ENCODE measurements at places on chromosomes 6 and 20.

- DNase-seq = peak; percentile 48
Measured at GRCh38 chr6:107532706-107533105, 42.8 kb downstream of the SOBP start.

DNA sequence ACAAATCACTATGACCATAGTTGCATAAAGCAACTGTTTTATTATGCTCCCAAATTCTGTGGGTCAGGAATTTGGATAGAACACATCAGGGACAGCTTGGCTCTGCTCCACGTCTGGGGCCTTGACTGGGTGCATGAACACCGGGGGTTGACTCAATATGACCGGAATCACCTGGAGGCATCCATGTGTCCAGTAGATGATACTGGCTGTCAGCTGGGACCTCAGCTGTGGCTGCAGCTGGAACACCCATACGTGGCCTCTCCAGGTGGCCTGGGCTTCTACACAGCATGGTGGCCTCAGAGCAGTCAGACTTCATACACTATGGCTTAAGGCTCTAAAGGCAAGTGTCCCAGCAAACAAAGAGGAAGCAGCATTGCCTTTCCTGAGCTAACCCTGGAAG lies 113.4 kb downstream of the NRN1 start:
- no peak for DNase-seq

GRCh38 chr20:53833333-53834061 lies 236.9 kb downstream of the BCAS1 start:
- no peak for DNase-seq

DNA sequence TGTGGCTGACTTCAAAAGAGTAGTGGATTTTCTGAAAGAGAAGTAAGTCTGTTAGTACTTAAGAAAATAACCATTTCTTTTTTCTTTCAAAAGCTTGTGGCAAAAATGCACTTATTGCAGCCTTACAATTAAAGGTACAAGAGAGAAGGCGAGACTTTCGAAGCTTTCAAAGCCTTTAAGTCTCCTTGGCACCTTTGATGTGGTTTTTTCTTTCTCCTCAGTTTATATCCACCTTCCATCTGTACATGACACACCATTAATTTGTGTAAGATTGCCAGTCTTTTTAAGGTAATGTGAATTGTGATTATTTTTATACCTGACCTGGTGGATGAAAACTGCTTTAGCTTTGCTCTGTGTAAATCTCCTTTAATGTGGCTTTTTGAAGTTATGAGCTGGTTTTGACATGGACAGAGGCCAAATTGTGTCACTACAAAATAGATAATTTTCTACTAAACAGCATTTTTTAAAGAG lies 466.1 kb downstream of the CDKAL1 start:
- DNase-seq = no peak

GRCh38 chr6:53811082-53811481 lies 16.3 kb downstream of the LRRC1 start:
- DNase-seq = no peak

DNA sequence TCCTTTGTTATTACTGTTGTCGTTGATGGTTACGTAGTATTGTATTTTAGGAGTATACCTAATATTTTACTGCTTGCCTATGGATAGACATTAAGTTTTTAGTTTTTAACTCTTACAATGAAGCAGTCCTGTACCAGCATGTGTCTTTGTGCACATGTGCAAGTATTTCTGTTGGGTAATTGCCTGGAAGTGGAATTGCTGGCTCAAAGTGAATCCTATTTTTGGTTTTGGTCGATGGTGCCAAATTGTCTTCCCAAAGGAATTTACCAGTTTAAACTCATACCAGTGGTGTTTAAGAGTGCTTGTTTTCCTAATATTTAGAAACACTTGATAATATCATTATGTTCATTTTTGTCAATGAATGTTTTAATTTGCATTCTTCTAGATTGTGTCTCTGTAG lies 75.5 kb downstream of the ANKS1A start:
- no peak for DNase-seq

DNA sequence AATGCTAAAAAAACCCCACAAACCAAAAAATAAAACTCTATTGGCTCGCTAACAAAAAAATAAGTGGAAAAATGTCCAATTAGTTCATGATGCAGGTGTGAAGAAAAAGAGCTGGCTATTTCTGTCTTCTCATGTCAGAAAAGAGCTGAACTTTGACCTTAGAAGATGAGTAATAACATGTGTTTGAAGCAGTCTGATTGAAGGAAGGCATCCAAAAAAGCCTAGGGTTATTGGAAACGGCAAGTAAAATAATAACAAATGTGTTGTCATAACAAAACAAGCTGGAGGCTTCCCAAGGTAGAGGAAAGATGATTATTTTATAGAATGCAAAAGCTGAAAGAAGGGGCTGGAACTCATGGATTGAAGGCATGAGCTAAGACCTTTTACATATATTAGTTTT lies 94.4 kb upstream of the FAM184A start:
- no peak for DNase-seq

DNA sequence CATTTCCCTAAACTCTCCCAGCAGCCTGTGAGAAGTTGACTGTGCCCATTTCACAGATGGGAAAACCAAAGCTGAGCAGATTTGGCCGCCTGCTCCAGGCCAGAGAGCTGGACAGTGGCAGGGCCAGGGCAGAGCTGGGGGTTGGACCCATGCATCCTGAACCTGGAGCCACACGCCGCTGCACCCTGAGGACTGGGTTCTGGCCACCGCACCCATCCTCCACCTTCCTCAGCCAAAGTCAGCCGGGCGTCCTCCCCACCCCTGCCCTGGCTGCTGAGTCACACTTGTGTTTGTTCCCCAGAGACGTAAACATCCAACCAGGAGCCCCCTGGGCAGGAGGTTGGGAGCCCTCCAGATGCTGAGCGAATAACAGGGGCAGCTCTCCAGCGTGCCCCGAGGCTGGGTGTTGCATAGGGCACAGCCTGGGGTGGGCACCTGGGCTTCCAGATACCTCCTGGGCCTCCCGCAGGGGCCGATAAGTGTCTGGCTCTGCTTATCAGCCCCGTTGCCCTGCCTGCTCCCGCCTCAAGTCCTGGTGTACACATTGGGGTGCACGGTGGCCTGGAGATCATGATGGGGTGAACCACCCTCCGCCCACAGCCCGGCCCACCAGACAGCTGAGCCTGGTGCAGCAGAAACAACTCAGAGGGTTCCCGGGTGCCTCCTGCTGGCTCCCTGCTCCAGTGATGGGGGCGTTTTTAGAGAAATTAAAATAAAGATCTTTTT lies 23.8 kb downstream of the RBM38 start:
- DNase-seq = no peak

DNA sequence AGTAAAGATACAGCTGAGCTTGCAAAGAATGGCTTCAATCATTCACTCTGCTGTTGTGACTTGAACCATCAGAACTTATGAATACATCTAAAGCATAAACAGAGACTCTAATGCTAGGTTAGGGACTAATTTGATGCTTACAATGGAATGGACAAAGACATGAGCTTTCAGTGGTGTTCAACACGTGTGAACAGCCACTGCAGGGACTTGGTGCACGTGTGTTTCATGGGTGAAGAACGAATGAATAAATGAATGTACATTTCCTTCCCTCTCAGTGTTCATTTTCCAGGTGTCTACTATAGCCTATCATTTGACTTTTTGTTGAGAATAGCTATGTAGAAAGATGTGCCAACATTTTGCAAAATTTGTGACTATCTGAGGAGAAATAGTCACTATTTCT lies 98.3 kb downstream of the VIP start:
- DNase-seq = no peak

DNA sequence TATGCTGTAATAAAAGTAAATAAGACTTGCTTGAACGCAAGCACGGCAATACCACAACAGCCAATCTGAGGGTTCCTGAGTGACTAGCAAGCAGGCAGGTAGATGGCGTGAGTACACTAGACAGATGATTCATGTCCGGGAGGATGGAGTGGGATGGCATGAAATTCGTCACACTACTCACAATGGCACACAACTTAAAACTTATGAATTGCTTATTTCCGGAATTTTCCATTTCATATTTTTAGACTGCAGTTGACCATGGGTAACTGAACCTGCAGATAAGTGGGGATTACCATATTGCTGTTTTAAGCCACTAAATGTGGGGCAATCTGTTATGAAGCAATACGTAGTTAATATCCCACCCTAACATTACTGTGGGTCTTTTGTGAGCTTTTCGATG lies 93.6 kb upstream of the NFATC2 start:
- DNase-seq = no peak

GRCh38 chr6:160036331-160036695 lies 67.4 kb downstream of the IGF2R start:
- DNase-seq = peak; percentile 67

DNA sequence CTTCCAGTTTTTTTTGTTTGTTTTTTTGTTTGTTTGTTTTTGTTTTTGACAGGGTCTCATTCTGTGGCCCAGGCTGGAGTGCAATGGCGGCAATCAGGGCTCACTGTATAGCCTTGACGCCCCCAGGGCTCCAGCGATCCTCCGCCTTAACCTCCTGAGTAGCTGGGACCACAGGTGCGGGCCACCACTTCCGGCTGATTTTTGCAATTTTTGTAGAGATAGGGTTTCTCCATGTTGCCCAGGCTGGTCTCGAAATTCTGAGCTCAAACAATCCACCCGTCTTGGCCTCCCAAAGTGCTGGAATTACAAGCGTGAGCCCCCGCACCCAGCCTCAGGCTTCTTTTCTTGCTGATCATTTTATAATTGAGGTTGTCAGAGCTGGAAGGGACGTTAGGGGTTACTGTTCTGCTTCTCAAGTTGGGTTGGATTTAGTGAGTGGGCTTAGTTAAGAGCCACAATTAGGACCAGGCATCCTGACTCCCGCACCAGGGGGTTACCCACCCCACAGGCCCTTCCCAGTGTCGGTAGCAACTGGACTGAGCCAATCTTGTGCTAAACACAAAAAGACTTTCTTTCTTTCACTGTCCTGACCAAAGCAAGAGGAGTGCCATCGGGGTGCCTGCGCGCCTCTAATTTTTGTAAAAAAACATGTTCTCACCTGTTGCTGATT lies 13.1 kb upstream of the ZSCAN9 start:
- DNase-seq = no peak

DNA sequence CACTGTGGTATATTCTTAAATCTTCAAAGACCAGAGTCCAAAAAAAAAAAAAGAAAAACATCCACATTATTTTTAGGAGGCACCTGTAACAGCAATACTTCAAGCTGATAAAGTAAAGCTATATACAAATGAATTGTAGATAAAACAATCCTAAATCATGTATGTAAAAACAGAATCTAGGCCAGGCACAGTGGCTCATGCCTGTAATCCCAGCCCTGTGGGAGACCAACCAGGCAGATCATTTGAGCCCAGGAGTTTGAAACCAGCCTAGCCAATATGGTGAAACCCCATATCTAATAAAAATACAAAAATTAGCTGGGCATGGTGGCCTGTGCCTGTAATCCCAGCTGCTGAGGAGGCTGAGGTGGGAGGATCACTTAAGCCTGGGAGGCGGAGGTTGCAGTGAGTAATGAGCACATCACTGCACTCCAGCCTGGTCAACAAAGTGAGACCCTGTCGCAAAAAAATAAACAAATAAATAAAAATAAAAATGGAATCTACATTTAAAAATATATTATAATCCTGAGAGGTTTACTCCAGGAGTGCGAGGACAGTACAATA lies 7.3 kb downstream of the NAPB start:
- no peak for DNase-seq

DNA sequence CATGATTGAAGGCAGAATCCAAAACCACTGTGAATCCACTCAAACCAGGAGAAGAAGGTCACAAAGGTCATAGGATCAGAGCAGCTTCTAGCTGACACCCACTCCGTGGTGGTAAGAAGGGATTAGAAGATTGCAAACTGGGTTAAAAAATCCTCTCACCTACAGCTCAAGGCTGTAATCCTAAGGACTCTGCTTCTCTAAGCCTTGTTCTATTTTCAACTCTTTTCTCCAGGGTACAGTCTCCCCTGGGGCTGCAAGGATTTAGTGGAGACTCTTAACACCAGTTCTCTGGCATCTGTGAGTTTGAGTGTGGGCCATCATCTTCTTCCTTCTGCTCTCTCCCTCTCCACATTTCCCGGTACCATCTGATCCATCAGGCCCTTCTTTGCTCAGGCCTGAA lies at the start of gene GUCA1A:
TSS of gene GUCA1A (plus strand) at position 264 of the 400 bp plus-strand sequence. CDS start 250 bp downstream, outside the sequence.
- no peak for DNase-seq

DNA sequence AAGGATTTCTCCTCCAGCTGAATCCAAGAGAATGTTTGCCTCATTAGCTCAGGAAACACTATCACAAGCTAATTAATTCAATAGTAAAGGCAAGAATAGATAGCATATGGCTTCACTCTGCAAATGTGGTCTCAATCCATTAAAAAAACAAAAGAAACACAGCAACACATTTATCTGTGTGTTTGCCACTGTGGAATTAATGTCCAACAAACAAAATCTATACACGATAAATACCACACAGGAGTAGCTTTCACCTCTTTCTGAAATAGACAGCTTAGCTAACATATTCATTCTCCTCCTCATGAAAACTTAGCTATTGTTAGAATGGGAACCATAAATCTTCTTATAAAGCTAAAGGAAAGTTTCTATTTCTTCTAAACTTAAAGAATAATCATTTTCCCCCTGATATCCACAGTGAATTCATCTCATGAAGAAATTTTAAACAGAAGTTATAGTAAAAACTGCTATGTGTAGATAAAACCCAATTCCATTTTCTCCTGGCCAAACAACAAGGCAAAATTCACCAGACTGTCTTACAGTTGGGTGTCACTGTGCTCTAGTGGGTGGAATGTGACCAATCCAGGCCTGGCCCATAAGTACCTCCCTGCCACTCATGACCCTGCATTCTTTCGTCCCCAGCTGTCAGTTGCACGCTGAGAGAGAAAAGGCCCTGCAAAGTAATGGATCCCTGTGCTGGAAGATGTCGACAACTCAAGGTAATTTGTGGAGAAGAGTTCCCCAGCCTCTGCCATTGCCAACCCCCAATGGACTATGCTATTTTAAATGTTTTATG lies 92.9 kb upstream of the NRSN1 start:
- DNase-seq = no peak

GRCh38 chr20:63705232-63706026 lies 2.3 kb downstream of the ARFRP1 start:
- peak; percentile 34 for DNase-seq

DNA sequence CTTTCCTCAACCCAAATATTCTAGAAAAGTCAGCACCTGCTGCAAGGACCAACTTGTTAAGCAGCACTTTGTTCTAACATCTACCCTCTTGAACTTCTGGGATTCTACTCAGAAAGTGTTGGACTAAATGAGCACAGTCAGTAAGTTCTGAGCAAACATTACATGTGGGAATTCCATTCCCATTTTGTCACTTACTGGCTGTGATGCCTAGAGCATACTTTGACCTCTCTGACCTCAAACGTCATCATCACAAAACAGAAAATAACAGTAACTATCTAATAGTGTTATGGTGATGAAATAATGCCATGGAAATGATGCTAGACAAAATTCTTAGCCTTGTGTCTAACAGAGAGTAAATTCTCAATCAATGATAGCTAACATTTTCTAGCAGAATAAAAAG lies 829.4 kb downstream of the EPHA7 start:
- DNase-seq = no peak

GRCh38 chr6:127347178-127347577 lies 3.8 kb upstream of the ECHDC1 start:
- DNase-seq = no peak

Data from psoas muscle (tissue), 8 donors.